ENCODE measurements at places on chromosomes 1 and 21.

DNA sequence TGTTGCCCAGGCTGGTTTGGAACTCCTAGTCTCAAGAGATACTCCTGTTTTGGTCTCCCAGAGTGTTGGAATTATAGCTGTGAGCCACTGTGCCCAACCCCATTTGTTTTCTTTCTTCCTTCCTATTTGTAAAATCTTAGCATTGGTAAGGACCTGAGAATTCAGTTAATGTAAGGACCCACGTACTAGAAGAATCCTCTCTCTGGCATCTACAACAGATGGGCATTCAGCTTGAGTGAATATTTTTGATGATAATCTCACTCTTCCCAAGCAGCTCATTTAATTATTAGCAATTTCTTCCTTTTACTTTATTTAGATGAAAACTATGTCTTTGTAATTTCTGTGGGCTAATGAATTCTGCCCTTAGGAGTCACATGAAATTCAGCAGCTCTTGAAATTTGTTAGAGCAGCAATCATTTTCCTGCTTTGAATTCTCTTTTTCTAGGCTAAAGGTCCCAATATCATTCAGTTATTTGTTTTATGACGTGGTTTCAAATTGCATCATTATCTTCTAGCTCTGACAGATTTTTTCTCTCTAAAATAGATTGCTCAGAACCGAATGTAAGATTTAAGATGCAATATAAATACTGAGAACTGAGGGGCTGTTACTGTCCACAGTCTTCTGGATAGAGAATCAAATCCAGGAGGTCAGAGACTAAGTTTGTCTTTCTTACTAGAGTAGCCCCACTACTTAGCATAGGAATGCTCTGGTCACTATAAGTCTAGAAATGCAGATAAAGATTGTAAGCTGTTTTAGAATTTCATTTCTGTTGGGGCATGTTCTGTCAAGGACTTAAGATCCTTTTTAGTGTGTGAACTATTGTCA, 59.4 kb downstream of the EPB41 start:
- no peak for DNase-seq

- no peak for DNase-seq
These were observed 17.8 kb upstream of the TDRD10 start for GRCh38 chr1:154483941-154484803.

- DNase-seq = no peak
These were observed 89.8 kb upstream of the NR5A2 start for GRCh38 chr1:199937661-199938060.

GRCh38 chr1:214028649-214029406, 41.1 kb downstream of the PROX1 start:
- no peak for DNase-seq

- DNase-seq = no peak
These were observed 85.6 kb downstream of the HMCN1 start for GRCh38 chr1:185819798-185820197.

DNA sequence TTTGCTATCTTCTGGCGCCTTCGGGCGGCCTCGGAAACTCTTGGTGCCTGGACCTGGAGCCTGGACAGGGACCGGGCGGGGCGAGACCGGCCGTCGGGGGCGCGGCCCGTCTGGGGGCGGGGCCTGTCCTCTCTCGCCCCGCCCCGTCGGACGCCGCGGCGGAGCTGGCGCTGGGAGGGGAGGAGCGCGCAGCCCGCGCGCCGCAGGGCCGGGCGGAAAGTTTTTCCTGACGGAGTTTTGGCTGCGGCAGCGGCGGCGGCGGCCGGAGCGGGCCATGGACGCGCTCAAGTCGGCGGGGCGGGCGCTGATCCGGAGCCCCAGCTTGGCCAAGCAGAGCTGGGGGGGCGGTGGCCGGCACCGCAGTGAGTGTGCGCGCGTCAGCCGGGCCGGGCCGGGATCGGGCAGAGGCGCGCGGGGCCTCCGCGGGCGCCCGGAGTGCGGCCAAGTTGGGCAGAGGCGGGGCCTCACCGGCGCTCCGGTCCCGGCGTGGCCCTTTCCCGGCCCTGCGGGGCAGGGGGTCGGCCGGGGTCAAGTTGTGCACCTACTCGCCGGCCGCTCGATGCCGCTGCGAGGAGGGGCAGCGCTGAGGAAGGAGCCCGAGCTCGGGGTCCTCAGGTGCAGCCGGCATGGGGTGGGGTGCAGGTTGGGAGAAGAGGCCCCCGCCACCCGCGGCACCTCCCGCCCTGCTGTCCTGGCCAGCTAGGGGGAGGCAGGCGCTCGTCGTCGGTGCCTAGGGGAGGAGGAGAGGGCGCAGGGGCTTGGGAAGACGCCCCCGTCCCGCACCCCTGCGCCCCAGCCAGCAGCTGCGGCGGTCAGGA, at the start of gene LDLRAP1:
Gene LDLRAP1, plus strand, starts transcription at position 182 of the 818 bp plus-strand sequence. Its CDS starts 93 bp downstream, at position 275.
- peak; percentile 24 for DNase-seq

DNA sequence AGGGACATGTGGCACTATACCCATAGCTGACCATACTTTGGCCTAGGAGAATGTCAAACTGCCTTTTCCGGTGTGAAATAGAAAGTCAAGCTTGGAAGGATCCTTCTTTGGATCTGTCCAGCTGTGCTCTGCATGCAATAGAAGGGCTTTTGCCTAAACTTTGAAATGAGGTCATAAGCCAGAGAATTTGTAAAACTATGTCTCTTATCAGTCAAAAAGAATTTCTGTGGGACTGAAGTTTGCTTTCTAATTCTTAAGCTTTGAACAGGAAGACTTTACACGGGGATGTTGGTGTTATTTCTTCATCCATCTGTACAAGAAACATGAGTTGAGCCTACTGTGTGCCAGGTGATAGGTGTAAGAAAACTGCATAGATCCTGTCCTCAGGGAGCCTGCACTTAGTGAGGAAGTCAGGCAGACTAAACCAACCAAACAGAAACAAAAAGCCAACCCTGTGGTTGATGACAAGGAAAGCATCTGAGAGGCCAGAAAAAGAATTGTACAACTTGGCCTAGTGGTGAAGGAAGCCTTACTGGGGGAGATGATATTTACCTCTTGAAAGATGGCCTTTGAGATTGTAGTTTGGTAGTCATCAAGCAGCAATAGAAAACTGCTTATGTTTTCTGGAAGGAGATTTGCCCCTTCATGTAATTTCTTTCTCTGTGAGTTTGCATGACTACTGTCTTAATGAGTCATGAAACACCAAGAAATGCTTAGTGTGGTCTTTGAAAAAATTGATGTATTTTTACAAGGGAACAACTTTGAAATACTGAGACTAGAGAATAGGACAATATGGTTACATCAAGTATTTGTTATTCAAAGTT, 24.8 kb downstream of the TGFB2 start:
- no peak for DNase-seq

DNA sequence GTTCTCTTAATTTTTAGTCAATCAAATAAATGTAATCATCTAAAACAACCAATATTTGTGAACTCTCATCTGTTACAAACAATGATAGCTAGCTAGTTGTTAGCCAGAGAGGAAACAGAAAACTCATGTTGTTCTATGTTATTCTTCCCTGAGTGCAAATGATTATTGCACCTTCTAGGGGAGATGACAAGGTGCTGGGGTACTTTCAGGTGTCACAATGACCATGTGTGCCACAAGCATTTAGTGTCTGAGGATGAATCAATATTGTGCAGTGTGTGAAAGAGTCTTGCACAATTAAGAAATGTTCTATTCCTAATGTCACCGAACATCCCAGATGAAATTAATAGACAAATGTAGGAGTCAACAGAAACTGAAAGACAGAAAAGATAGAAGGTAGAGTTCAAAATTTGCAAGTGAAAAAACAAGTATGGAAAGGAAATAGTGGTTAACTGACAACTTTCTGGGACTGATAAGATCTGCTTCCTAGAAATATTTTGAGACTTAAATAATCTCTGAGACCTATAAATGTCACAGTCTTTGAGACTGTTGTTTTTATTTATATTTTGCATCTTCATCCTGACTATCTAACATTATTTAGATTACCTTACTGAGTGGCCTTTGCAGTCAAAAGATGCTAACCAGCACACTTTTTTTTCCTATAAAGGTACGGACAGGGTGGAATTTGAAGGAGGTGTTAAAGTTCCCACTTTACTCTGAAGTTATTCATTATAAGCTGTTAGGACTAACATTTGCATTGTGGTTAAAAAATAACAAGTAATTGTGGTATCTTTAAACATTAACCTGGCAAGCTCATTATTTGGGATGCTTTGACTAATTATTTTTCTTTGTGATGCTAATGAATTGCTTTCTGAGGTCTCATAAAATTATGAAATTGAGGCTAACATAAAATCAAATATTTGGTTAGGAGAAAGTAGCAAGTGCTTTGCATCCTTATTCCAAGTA, 21.6 kb upstream of the DPYD start:
- DNase-seq = no peak
